Activated naive CD8-positive, alpha-beta T cell treated with anti-CD3 and anti-CD28 coated beads, Interleukin-2, amount 10 ng/mL, durations not matched to agents 7 days and 5 days (primary cell): ENCODE measurements at places on chromosomes 11 and 22. TPM values are rescaled to one million over a fixed set of nuclear protein-coding genes. Genes with fewer than 3 reads are reported as not detected.

DNA sequence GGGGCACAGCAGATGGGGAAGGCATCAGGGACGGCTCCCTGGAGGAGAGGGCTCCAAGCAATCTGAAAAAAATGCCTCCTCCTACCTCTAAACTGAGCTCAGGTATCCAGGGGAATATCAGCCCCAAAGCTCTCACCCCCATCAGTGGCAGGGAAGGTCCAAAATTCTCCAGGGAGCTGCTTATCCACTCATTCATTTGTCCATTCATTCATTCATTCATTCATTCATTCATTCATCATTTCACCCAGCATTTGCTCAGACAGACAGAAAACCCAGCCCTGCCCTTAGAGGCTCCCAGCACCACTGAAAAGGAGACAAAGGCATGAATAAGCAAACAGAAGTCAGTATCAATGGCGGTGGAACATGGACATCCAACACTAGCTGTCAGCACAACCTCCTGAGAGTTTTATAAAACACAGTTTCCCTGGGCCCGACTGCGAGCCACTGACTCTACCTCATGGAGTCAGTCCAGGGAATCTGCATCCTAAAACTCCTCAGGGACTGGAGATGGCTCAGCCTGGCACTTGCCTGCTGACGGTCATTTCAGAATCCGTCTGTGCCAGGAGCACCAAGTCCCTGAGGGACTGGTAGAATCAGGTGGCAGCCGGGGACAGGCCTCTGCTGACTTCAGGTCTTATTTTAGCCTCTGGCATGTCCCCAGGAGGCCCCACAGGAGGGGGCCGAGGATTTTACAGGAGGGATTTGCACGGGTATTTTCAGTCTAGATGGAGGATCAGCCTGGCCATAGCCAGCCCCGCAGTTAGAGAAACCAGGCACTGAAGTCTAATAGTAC, 164.6 kb downstream of the MN1 start:
- no peak for DNase-seq

TRPM5 gene
- not detected for total RNA-seq

OR52A1 gene
- not detected for total RNA-seq

- DNase-seq, result no peak
Observed at GRCh38 chr11:126929179-126930061, 71.2 kb downstream of the KIRREL3 start.

ANKRD42 gene
- total RNA-seq, result 6.2 TPM

GRCh38 chr22:22404598-22405284, 103.8 kb downstream of the ZNF280B start:
- no peak for DNase-seq

HEPN1 gene
- not detected for total RNA-seq

DNA sequence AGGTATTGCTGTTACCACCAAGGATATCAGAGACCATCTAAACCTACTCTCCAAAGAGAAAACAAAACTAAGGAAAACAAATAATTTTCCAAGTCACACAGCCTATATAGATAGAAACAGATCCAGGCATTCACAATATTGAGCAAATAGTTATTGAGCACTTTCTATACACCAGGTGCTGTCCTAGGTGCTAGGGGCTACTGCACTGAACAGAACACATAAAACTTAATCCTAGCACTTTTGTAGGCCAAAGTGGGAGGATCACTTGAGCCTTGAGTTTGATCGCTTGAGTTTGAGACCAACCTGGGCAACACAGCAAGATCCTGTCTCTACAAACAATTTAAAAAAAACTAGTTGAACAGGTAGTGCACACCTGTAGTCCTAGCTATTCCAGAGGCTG, 44.6 kb downstream of the SERGEF start:
- no peak for DNase-seq

SYT12 gene
- not detected for total RNA-seq

OR8D1 gene
- total RNA-seq, result not detected

DNA sequence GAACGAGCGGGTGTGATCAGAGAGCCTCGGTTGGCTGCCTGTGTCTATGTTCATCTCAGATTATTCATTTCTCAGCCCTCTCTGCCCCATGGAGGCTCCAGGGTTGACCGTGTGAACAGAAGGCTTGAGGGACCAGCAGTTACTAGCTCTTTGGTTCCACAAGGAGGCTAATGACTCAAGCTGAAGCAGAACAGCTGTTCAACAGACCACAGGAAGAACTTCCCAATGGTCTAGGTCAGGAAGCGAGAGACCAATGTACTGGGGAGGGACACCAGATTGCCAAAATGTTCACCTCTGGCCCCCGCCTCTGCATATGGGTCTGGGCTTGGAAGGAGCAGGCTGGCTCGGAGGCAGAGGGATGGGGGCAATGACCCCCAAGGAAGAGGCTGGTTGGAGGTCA, 14.7 kb upstream of the PDE2A start:
- DNase-seq, result no peak

- DNase-seq, result no peak
Observed at GRCh38 chr11:132099692-132100091, 729.3 kb downstream of the NTM start.

PLEKHB1 gene
- 23.6 TPM for total RNA-seq
